ENCODE measurements at places on chromosomes 4 and X. TPM values are rescaled to one million over a fixed set of nuclear protein-coding genes. Genes with fewer than 3 reads are reported as not detected.

GRCh38 chrX:1536712-1537030, 314 bp downstream of the P2RY8 start:
- DNase-seq: no peak

TCP11X1 gene
- not detected for total RNA-seq

DNA sequence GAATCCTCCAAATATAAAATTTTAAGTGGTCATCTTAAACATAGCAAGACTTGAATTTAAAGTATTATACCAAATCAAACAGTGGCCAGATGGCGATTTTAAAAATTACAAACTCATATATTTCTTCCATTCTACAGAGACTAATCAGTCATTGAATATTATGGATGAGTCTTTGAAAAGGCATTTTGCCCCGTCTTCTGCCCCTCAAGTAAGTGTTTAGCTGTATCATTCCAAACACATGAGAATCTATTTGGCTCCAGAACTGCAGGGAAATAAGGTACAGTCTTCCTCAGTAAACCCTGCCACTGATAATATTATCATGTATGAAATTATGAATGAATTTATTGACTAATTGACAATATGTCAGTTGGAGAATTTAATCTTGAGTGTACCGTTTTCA, 191.0 kb downstream of the SLC7A11 start:
- DNase-seq: no peak

DNA sequence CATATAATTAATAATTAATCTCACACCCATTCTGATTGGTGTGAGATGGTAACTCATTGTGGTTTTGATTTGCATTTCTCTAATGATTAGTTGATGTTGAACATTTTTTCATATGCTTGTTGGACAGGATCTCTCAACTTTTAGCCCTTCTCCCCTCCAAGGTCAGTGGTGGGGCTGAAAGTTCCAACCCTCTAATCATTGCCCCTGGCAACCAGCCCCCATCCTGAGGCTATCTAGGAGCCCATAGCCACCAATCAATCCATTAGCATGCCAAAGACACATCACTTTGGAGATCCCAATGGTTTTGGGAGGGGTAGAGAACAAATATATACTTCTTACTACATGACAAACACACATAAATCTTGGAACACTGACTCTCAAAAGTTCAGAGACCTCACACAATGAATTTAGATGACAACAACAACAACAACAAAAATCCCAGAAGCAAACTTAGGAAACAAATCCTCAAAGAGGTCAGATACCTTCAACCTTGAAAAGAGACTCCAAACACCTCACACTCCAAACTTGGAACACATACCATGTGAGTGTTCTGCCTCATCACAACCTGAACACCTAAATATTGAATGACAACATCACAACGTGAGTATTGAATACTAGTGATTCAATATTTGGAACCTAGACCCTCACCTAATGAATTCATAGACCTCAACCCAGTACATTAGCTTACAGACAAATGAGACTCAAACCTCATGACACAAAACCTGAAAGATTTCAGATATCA, 19.0 kb upstream of the PAGE4 start:
- DNase-seq: no peak
